ENCODE measurements at places on chromosomes 7 and 10.

GRCh38 chr7:88226886-88227516 is 7.2 kb upstream of the SRI start:
- DNase-seq, result no peak

GRCh38 chr7:51160990-51161615 is 155.5 kb downstream of the COBL start:
- DNase-seq, result peak; percentile 81

DNA sequence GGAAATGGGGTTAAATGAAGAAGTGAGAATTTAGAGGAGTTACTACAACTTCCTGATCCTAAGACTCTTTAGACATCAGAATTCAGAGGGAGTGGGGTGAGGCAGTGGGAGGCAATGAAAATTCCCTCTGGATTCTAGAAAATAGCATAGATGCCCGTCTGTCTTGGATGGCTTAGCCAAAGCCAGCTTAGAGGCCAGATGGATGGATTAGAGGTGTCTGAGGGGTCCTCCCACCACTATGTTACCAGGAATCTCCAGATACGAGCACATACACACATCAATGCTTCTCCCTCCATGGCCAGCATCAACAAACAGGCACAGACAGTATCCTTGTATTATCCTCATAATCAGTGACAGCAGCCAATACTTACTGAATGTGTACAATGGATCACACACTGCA is 418.1 kb downstream of the PLXNA4 start:
- DNase-seq, result no peak

GRCh38 chr7:102409340-102409739 is 13.2 kb downstream of the PRKRIP1 start:
- no peak for DNase-seq

DNA sequence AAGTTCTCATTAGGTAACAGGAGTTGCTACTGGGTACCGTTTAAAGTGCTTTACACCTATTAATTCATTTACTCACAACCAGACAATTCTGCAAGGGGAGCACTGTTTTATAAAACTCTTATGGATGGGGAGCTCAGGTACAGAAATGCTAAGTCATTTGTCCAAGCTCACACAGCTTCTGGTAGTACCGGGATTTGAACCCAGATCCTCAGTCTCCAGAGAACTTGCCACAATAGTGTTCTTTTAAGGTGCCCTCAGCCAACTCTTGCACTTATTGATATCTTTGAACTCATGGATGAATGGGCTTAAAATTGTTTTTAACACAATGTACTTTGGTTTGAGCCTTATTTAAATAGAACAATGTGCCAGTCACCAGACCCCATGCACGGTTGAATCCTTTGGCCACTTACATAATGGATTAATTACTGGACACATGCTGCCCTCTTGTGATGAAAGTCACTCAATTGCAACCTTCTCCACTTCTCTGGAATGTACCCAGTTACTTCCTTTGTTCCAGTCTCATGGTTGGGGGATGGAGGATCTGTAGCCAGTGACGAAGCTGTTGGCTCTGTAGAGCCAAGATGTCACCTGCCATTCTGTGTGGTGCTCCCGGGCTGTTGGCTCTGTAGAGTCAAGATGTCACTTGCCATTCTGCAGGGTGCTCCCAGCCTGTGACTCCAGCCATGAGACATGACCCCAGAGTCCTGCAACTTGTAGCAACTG is 65.6 kb downstream of the NOD1 start:
- DNase-seq, result peak; percentile 29

GRCh38 chr7:82972135-82972534 is 190.5 kb downstream of the PCLO start:
- DNase-seq, result no peak

- no peak for DNase-seq
Measured at GRCh38 chr7:108290459-108291151, 160.4 kb upstream of the LAMB4 start.

DNA sequence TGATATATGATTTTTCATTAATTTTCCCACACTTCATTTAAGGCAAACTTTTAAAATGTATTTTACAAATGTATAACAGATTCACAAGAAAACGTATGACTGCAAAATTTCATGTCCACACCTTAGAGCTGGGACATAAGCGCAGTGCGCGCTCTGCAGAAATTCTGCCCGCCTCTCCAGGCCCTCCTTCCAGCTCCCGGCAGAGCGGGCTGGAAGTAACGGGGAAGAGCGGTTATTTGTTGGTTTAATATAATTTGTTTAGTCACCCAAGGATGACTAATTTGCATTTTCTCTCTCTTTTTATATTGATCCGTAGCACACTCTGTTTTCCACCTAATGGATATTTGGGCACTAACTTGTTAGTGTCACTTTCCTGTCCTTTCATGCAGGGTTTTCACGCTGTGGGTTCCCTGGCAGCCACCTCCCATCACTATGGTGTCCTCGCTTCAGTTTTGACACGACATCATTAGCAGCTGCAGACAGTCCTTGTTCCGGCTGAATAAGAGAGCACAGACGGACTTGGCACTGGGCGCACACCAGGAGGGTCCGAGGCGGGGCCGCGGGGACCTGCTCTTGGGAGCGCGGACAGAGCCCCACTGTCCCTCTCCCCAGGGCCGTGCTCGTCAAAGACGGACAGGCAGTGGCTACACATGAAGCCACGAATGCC is 129.2 kb upstream of the SEC61G start:
- no peak for DNase-seq

- DNase-seq, result no peak
Measured at GRCh38 chr7:106501605-106502580, 159.1 kb downstream of the CCDC71L start.

DNA sequence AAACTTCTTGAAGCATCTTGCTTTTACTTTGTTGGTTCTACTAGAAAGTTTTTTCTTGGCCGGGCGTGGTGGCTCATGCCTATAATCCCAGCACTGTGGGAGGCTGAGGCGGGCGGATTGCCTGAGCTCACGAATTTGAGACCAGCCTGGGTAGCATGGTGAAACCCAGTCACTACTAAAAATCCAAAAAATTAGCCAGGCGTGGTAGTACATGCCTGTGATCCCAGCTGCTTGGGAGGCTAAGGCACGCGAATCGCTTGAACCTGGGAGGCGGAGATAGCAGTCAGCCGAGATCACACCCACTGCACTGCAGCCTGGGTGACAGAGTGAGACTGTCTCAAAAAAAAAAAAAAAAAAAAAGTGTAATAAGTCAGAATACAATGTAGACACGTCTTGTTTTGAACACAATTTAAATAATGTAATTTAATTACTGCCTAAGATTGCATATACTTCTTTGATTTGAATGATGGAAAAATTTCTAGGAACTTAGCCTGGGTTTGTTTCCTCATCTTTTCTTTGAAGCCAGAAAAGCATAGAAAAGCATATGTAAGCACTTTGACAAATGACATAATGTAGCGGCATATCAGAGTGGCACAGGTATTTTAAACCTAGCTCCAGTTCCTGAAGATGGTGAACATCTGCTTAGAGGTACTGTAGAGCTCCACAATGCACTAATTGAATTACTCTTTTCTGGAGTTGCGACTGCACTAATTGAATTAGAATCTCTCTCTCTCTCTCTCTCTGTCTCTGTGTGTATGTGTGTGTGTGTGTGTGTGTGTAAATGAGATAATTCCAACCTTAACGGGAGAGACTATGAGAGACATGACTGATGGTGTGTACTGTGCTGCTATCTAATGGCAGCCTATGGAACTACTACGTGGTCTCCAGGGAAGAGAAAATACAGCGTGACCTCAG is 87.8 kb downstream of the BTRC start:
- DNase-seq, result peak; percentile 60

- DNase-seq, result no peak
Measured at GRCh38 chr7:50697748-50698147, 84.9 kb downstream of the GRB10 start.

- no peak for DNase-seq
Measured at GRCh38 chr7:111140091-111140865, 49.4 kb downstream of the LRRN3 start.

DNA sequence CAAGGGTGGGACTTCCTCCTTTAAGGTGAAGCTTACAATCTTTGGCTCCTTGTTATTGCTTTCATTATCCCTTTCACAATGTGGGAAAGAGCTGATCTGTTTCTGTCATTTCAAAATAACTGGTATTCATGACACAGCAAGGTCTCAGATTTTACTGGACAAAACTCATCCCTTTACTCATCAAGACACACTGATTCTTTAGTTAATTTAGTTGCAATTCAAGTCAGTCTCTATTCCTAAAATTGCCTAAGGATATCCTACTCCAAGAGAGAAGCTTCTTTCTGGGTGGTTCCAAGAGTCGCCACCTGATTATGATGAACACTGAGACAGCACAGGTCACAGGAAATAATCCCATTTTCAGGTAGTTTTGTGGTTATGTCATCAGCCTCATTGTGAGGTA is 5.8 kb upstream of the PNLIPRP3 start:
- no peak for DNase-seq

DNA sequence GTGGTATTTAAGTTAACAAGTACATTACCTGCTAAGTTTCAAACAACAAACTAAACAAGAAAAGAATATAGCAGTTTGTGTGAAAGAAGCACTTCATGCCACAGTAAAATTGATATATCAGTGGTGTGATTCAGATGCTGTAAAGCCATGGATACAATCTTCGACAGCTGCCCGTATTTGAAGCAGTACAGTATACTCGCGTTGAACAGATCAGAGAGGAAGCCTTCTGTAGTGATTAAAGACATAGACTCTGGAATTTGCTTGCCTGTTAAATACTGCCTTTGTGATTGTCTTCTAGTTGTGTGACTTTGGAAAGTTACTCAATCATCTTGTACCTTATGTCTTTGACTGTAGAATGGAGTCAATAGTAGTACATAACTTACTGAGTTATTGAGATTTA is 71.7 kb downstream of the CHRM2 start:
- no peak for DNase-seq

GRCh38 chr10:71700731-71701368 is 18.7 kb downstream of the C10orf105 start:
- no peak for DNase-seq

DNA sequence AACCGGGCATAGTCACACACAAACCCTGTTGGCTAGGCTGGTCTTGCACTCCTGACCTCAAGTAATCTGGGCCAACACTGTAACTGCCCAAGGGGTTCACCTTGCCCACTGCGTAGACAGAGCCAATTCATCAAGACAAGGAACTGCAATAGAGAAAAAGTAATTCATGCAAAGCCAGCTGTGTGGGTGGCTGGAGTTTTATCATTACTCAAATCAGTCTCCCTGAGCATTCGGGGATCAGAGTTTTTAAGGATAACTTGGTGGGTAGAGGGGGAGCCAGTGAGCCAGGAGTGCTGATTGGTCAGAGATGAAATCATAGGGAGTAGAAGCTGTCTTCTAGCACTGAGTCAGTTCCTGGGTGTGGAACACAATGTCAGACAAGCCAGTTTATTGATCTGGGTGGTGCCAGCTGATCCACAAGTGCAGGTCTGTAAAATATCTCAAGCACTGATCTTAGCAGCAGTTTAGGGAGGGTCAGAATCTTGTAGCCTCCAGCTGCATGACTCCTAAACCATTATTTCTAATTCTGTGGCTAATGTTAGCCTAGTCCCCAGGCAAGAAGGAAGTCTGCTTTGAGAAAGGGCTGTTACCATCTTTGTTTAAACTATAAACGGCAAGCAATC is 15.6 kb upstream of the FXYD4 start:
- DNase-seq, result no peak

DNA sequence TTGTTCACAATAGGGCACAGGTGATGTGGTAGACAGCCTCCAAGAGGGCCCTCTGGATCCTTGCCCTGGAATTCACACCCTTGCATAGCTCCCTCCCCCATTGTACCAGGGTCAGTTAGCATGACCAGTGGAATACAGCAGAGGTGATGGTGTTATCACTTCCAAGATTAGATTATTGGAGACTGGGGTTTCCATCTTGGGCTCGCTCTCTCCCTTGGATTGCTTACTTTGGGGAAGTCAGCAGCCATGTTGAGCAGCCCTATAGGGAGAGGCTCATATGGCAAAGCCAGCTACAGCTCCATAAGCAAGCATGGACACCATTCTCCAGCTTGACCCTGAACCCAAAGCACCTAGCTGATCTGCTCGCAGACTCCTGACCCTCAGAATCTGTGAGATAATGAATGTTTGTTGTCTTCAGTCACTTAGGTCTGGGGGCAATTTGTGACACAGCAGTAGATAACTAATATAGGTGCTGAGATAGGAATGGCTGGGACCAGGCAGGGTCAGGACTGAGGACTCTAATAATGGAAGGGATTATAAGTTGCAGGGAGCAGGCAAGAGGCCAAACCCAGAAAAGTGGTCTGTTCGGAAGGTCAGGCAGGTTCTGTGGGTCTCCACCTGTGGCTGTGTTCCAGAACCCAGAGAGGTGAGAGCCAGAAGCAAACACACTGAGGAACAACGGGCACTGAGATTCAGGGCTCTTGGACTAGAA is 22.9 kb downstream of the TBXAS1 start:
- DNase-seq, result no peak

- no peak for DNase-seq
Measured at GRCh38 chr10:88896372-88896993, 16.4 kb downstream of the STAMBPL1 start.

DNA sequence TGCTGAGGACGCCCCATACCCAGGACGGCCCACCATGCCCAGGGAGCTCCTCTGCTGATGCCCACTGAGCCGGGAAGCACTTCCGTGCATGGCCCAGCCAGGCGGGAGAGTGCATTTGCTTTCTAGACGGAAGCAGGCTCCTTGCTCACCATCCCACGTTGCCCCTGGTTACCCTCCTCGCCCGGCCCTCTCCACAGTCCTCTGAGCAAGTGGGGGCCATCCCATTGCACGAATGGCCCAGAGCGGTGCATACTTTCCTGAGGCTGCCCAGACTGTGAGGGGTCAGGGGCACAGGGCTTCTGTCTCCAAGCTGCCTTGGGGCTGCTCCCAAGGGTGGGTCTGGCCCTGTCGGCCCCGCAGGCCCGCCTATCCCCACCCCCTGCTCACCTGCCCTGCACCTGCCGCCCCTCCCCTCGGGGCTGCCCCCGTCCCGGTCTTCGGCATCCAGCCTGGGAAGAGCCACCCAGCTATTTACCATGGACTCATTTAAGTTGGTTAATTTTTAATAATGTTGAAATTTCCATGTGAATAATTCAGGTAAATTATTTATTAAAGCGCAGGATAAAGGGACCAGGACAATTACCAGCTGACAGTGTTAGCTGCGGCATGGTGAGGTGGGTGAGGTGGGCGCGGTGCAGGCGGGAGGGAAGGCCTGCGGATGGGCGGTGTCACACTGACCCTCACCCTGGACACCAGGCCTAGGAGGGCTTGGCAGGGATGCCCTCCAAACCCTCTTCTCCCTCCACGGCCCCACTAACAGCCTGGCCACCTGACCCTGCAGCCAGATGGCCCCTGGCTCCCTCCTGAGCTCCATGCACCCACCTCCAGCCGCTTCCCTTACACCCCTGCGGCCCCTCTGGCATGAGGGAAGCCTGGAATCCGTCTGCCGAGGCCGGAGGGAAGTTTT is 104.4 kb downstream of the MICALL2 start:
- no peak for DNase-seq
